ENCODE measurements at places on chromosomes 16 and 17.

DNA sequence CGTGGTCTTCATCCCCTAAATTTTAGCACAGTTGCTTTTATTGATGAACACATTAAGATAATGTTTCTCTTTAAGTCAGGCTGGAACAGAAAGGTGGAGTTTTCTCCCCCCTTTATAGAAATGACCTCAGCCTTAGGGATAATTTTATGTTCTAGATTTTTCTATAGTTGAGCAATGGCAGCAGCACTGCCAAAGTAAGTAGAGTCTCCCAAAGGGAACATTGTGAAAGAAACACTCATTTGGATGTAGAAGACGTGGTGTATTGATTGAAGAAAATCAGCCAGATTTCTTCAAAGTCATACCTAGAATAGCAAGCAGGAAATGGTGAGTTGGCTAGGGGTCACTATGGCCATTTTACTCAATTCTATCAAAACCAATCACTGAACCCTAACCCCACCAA is 122.5 kb downstream of the DNAH9 start:
- DNase-seq: no peak

DNA sequence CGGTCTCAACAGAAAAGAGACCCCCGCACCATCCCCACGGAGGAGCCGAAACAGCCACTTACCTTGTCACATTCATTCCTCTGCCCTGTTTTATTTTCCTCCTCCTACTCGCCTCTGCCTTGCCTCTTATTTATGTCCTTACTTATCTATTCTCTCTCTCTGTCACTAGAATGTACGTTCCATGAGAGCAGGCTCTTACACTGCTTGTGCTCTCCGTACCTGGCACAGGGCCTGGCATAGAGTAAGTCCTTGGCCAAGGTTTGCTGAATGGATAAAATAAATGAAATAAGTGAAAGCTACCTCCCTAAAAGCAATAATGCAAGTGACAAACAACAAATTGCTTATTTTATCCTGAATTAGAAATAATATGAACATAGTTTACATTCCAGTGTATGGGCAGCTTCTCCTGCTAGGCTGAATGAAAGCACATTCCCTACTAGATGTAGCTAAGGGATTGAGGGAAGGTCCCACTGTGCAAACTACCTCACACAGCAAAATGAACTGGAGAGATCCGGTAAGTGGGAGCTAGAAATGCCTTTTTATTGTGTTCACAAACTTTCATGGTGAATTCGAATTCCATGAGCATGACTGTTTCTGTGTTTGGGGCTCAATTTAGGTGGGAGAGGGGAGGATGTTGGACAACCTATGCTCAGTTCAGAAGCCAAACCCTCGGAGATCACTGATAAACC is 173.1 kb downstream of the PARN start:
- no peak for DNase-seq

DNA sequence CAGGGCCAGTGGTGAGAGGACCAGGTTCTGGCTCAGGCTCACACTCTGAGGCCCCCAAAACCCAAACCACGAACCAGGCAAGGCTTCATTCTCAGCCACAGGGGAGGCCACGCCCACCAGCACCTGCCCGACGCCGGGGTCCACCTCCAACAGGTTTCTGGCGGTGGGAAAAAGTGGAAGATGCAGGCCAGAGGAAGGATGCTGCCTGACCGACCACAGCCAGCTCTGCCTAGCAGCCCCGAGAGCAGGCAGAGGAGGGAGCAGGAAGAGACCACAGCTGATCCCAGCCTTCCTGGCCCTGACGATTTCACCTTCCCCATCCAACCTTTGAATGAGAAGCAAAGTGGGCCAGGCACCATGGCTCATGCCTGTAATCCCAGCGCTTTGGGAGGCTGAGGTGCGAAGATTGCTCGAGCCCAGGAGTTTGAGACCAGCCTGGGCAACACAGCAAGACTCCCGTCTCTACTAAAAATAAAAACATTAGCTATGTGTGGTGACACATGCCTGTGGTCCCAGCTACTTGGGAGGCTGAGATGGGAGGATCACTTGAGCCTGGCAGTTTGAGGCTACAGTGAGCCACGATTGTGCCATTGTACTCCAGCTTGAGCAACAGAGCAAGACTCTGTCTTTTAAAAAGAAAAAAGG is 30.7 kb upstream of the SLC38A10 start:
- DNase-seq: no peak

DNA sequence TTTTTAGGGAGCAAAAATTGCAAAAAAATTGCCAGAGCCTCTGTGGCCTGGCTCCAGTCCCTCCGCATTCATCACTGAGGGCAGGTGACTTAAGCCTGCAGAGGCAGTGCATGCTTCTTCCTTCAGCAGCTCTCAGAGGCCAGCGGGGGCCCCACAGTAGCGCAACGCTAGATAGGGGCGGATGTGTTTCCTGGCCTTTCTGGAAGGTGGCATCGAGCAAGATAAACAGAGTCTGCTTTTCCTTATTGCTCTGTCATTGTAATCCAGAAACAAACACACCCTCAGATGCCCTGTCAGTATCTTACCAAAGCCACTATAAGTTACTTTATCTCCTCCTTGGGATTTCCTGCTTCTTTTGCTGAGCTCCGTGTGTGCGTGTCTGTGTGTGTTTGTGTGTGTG is 75.5 kb upstream of the IRX6 start:
- no peak for DNase-seq

DNA sequence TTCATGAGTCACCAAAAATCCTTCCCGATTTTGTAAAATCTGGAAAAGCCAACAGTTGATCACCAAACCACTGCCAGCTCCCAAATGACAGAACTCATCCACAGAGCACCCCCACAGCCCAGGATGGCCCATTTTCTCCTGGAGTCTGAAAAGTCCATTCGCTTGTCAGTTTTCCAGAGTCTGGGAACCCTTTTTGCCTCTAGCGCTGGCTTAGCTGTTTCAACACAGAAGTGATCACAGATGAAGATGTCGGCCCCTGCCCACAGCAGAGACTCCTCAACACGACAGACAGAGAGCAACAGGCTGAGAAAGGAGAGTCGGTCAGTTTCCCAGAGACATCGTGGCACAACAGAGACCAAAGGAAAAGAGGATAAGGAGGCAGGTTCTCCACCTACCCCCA is 66.4 kb downstream of the NXN start:
- no peak for DNase-seq

DNA sequence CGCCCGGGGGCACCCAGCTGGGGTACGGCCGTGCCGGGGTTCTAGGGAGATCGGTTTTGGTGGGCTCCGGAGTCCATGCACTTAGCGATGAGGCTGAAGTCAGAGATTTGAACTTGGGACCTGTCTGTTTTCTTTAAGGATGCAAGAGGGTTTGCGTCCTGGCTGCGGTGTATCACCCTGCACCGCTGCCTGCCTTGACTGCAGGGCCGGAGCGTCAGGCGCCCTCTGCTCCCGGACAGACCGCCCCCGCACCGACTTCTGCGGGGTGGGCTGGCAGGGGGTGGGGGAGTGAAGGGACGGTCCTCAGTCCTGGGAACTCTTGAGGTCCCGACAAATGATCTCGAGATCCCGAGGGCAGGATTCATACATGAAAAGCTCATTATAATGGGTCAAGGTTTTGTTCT is 701 bp downstream of the PDP2 start:
- no peak for DNase-seq

DNA sequence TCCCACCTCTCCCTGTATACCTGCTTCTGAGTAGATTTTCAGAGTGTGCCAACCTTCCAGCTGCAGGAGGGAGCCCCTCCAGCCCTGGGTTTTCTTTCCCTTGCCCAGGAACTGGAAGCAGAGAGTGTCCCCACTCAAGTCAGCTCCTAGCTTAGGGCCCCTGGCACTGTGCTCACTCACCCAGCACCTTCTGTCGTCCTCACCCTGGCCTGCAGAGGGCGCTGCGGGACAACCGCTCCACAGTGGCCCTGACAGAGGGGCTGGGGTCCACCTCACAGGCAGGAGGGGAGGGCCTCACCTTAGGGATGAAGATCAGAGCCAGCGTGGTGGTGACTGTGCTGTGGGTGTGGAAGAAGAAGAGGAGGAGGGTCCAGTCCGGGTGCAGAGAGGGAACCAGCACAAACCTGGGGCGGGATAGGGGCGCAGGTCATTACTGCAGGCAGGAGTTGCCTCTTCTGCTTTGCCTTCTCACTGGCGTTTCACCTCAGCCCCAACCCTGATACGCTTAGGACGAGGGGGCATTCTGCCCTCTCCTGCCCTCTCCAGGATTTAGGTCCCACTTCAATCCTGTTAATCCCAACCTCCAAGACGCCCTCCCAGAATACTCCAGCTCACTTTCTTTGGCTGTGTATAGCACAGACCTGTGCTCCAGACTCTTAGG is 10.0 kb downstream of the GPR179 start:
- DNase-seq: no peak
